ENCODE measurements at places on chromosomes 16 and 17.

GRCh38 chr16:57016301-57016700 lies 26.9 kb downstream of the NLRC5 start:
- DNase-seq, result no peak

GRCh38 chr17:68133346-68134045 lies 98.0 kb downstream of the KPNA2 start:
- no peak for DNase-seq

- no peak for DNase-seq
These were observed 96.6 kb downstream of the HIC1 start for GRCh38 chr17:2151358-2152033.

DNA sequence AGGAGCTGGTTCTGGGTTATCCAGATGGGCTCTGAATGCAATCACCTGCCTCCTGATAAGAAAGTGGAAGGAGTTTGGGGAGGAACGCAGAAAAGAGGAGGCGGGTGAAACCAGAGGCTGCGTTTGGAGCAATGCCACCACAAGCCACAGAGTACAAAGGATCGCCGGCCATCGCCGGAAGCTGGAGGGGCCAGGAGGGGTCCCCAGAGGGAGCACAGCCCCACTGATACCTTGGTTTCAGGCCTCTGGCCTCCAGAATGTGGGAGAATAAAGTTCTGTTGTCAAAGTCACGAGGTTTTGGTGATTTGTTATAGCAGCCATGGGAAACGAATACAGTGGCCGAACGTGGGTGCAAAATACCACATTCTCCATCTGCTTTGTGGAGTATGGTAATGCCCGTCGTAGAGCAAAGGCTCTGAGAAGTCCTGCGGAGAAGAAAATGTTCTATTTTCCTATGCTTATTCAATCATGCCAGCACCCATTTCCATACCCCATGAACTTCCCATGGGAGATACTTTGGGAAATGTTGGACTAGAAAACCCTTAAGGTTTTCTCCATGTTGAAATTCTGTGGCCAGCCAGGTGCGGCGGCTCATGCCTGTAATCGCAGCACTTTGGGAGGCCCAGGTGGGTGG lies 51.4 kb downstream of the ZDHHC7 start:
- no peak for DNase-seq

GRCh38 chr16:81537721-81538561 lies 93.3 kb downstream of the CMIP start:
- DNase-seq, result no peak

GRCh38 chr16:12600536-12601256 lies 203.0 kb downstream of the CPPED1 start:
- no peak for DNase-seq

- no peak for DNase-seq
These were observed 11.2 kb downstream of the CYBC1 start for GRCh38 chr17:82439194-82439828.

DNA sequence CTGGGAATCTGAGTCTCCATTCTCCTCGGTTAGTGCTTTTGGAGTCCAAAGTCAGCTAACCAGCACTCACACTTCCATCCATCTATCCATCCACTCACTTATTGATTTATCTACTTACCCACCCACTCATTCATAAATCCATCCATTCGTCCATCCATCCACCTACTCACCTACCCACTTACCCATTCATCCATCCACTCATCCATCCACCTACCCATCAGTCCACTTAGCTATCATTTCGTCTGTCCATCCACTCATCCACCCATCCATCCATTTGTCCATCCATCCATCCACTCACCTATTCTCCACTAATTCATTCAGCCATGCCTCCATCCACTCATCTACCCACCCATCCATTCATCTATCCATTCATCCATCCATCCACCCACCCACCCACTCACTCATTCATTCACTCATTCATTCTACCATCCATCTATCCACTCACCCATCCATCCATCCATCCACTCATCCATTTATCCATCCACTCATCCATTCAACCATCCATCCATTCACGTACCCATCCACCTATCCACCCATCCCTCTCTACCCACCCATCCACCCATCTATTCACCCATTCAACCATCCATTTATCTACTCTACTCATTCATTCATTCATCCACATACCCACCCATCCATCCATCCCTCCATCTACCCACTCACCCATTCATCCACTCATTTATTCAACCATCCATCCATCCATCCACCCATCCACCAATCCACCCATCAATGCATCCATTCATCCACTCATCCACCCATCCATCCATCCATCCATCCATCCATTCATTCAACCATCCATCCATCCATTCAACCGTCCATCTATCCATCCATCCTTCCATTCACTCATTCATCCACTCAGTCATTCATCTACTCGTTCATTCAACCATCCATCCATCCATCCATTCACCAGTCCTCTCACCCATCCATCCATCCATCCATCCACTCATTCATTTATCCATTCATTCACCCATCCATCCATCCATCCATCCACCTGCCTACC lies 26.1 kb downstream of the NLRC3 start:
- no peak for DNase-seq

GRCh38 chr17:54029986-54030385 lies 207.3 kb downstream of the KIF2B start:
- no peak for DNase-seq

- DNase-seq, result peak; percentile 44
These were observed 668 bp downstream of the ATPAF2 start for GRCh38 chr17:18038149-18038850.

GRCh38 chr16:11835309-11835708 lies 16.0 kb downstream of the RSL1D1 start:
- DNase-seq, result no peak

GRCh38 chr17:74351552-74352210 lies 10.0 kb downstream of the BTBD17 start:
- no peak for DNase-seq

DNA sequence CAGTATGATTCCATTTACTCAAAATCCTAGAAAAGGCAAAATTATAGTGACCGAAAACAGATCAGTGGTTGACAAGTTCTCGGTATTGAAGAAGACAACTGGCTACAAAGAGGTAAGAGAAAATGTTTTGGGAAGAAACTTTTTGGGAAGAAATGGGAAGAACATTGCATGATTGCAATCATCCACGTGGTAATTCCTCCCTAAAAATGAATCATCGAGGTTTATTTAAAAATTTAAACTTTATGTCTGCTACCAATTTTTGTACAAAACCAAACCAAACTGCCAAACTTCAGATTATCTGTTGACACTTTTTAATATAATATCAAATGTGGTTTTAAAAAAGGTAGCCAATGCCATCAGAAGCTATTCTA lies 8.1 kb downstream of the SMURF2 start:
- DNase-seq, result no peak

GRCh38 chr16:55515111-55515510 lies 6.2 kb downstream of the LPCAT2 start:
- no peak for DNase-seq

- no peak for DNase-seq
These were observed 37.6 kb downstream of the SALL1 start for GRCh38 chr16:51113236-51114125.

DNA sequence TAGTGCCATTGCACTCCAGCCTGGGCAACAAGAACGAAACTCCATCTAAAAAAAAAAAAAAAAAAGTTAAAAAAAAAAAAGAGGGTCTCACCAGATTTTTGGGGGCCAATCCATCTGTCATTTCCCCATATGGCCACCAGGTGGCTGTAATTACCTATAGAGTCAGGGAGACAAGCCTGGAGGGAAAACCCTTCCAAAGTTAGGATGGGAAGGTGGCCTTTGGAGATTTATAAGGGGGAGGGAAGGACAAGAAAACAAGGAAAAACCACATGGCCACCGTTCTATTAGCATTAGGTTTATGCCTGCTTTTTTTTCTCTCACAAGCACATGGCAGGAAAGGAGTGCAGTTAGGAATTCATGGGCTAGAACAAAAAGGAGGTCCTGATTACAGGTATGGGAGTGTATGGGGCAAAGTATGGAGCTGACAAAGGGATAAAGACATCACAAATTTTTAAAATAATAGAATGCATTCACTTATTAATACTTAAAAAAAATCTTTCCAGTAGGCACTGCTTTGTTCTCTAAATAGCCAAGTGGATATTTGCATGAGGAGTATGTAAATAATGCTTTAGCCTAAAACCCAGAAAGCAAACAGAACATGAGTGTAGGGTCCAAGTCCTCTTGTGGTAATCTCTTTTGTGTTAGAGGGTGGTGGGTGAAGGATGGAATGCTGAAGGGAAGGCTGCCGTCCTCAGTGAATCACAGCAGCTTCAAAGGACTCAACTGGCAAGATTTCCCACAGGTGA lies 5.1 kb downstream of the CYB5D1 start:
- peak; percentile 44 for DNase-seq

GRCh38 chr17:61221181-61221580 lies 178.5 kb upstream of the TBX2 start:
- no peak for DNase-seq

- no peak for DNase-seq
These were observed 14.6 kb downstream of the FANCA start for GRCh38 chr16:89801800-89802199.

DNA sequence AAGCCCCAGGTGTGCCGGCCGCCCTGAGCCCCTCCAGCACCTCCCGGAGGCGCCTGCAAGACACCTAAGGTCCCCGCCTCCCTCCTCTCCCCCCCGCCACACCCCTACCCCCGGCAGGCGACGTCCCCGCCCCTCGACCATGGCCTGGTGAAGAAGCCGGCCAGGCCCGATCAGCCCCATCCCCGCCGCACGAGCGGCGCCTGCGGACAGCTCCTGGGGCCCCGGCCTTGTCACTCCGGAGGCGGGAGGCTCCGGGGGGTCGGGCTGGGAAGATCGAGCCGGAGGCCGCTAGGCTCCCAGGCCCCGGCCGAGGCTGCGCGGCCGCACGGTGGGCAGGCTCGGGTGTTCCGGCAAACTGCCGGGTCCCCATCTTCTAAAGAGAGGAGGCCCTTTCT lies 405 bp upstream of the ACE start:
- peak; percentile 37 for DNase-seq

- DNase-seq, result no peak
These were observed 17.0 kb upstream of the DNASE1 start for GRCh38 chr16:3637371-3637923.

- DNase-seq, result no peak
These were observed 1060.2 kb upstream of the EEF2KMT start for GRCh38 chr16:6157806-6158205.

GRCh38 chr16:3060339-3061127 lies 4.9 kb upstream of the IL32 start:
- DNase-seq, result no peak

DNA sequence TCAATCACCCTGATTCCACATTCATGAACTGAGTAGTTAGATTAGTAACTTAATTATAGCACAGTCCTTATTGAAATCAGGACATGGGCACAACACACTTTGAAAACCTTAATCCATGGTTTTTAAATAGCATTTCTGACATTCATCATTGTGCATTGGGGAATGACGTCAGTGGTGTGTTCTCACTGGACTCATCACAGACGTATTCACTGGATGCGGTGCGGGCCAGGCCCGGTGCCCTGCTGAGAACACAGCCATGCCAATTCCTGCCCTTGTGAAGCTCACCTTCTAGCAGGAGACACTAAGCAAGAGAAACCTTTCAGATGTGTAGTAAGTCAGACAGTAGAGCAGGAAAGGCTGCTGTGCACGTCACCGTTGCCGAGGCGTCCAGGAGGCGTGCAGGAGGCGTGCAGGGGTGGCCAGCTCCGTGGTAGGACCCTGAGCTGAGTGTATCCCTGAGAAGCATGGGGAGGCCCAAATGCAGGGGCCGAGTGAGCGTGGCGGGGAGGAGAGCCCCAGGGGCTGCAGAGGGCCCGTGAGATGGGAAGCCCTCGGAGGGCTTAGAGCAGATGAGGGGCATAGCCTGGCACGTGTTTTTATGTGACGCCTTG lies 12.9 kb downstream of the BANP start:
- no peak for DNase-seq

DNA sequence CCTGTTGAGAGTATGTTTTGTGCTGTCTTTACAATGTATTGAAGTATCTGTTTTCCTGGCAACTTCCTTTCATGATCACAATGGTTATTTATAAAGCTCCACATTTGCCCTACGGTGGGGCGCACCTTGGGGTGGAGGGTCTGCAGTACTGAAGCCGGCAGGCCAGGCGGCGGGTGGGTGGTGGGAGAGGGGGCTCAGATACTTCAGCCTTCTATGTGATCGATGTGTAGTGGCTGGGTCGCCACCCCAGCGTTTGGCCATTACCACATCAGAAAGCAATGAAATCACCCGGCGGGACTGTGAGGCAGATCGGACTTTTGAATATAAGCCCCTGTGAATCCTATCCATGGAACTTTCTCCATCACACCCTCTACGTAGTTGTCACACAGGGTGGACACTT lies 196.6 kb downstream of the FOXL1 start:
- no peak for DNase-seq

GRCh38 chr17:55273579-55274354 lies 9.0 kb downstream of the HLF start:
- DNase-seq, result no peak

DNA sequence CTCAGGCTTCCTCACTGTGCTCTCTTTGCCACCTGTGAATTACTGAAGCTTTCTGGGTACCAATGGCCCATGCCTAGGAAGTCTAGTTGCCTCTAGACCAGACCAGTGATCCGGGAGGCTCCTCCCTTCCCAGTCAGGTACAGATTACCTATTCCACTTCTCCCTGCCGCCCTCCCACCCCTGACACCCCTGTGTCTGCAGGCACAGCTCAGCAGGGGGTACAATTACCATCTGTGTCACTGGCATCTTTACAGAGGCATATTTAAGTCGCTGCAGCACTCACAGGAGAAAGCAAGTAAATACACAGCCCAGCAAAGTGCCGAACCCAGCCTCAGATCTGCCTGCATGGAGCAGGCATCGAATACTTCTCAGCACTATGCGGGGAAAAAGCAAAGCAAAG lies 5.3 kb upstream of the WSCD1 start:
- no peak for DNase-seq

DNA sequence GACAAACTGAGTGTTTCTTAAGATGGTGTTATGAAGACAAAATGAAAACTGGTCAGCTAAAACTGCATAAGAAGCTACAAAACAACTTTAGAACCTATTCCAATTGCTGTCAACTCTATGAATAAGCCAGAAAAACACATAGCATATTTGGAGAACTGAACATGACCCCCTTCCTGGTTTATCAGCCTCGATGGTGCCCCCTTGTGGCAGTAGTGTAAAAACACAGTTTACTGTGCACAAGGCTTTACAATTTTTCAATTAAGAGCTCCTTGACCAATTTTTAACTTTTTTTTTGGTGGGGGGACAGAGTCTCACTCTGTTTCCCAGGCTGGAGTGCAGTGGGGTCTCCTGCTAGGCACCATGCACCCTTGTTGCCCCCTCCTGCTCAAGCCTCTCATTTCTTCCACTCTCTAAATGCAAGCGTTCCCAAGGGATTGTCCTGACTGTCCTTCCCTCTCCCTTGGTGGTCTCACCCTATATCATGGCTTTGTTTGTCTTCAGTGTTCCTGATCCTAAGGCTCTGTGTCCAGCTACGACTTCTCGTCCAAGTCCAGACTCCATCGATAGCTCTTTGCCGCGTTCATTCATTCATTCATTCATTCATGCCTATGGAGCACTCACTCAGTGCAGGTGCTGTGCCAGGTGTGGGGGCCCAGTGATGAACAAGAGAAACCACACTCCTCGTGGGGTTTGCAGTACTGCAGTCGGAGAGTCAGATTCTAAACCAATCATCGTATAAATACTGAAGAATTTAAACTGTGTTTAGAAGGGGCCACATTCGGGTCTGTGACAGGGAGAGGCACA lies 7.5 kb downstream of the EIF1 start:
- peak; percentile 75 for DNase-seq

- no peak for DNase-seq
These were observed 126.3 kb downstream of the ABCC1 start for GRCh38 chr16:16075488-16076422.

- no peak for DNase-seq
These were observed 151.9 kb upstream of the RBL2 start for GRCh38 chr16:53282328-53282727.
